Stimulated activated naive CD4-positive, alpha-beta T cell (primary cell): ENCODE measurements at places on chromosomes 3 and 15.

DNA sequence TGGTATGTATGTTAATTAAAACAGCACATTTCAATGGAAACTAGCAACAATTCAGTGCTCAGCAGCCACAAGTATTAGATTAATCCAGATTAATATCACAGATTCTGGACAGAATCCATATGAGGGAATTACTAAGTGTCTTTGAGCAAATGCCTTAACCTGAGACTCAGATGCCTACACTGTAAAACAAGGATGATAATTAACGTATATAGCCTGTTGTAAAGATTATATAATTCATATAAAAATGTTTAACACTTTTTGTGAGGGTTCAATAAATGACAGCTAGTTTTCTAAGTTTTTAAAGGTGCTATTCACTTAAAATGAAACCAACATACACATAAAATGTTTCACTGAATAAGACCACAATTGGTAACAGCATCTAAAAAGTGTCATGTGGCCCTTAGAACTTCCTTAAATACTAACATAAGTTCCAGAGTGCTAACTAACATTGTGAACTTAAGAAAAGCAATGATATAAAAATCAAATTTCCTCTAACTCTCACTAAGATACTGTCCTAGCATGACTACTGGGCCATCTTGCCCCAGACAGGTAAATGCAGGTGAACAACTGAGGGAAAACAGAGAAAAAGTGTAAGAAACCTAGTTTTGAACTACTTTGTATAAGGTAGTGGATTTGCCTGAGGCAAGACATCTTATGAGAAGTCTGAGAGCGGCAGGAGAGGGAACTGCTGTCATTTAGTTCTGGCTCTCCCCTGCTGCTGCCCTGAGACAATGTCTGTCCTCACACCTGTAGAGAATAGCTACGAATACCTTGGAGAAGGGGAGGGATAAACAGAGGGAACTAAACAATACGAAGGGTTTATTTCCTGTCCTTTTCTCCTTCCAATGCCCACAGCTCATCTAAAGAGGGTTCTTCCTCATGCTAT lies 151.3 kb downstream of the ADAM10 start:
- no peak for DNase-seq

- DNase-seq: no peak
Measured at GRCh38 chr3:100080573-100080972, 33.7 kb downstream of the FILIP1L start.

DNA sequence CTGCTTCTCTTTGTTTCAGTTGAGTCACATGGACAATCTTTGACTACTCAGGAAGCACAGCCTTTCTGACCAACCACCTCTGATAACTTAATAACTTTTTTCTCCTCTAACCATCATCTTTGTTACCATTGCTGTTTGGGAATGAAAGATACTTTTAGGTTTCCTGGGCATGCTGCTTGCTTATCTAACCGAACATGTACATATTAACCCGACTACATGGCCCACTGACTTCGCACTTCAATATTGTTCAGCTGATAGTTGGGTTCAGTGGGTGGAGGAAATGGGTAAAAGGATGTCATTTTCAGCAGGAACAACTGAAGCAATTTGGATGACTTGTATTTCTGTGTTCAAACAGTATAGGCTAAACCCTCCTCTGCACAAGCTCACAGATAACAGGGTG lies 214.3 kb downstream of the SQOR start:
- DNase-seq: no peak

DNA sequence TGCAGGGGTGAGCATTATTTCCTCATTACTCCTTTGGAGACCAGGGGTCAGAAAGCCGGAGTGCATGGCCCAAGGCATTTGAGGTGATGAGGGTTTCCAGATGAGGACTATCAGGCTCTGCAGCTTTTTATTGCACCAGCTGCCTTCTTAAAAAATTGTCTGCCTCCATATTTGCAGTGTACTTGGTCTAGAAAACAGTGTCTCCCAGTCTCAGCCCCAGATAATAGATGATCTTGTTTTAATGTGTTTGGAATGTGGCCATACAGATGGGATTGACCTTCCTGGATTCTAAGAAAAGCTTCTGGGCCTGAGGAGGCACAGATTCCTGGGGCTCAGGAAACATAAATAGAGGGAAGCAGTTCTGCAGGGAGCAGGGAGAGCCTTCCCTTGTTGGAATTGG lies 123.3 kb downstream of the GABRG3 start:
- no peak for DNase-seq

DNA sequence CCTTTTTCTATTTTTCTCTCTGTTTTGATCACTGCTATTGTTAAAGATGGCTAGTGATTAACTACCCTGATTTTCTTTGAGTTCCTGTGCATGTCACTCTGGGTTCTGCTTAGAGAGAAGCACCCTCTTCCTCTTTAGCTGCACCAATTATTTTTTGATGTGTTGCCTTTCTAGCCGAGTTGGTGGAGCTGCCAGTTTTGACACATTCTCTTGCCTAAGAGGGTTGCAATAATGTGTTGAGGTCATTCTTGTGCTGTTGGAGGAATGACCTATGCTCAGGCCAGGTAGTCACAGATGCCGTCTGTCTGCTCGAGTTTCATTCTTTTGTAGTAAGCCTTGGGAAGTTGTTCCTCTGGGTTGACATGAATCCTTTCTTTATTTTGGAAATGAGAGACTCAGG lies 84.6 kb upstream of the DPH6 start:
- DNase-seq: no peak

GRCh38 chr3:4478261-4478660 lies 11.2 kb upstream of the SUMF1 start:
- no peak for DNase-seq

DNA sequence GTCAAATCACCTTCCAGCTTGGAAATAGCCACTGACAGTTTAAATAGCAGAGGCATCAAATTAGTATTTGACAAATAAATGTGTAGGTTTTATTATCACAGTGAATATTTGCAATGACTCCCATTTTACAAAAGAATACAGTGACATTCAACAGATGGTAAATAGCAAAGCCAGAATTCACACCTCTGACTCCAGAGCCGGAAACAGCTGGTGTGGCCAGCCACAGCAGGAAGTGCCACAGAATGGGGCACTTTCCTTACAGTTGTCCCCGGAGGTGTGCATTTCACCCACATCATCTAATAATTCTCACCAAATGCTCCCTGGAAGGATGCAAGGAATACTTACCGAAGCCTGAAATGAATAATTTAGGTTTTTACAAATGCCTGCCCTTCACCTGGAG lies 295.7 kb upstream of the WNT5A start:
- no peak for DNase-seq

DNA sequence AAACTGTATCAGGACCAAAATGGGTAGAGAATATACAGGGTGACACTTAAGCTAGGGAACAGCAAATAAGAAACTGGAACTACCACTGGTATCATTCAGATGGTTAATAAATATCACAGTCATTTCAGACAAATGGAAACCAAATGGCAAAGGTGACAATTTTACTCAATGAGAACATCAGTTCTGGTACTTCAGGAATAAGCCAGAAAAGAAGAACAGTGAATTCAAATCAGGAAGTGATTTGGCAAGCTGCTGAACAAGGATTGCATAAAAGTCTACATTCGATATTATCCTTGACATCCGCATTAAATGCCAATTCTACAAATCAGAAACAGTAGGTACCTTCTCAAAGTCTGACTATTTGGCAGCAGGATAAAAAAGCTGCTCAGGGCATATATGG lies 23.5 kb upstream of the STIMATE start:
- no peak for DNase-seq

DNA sequence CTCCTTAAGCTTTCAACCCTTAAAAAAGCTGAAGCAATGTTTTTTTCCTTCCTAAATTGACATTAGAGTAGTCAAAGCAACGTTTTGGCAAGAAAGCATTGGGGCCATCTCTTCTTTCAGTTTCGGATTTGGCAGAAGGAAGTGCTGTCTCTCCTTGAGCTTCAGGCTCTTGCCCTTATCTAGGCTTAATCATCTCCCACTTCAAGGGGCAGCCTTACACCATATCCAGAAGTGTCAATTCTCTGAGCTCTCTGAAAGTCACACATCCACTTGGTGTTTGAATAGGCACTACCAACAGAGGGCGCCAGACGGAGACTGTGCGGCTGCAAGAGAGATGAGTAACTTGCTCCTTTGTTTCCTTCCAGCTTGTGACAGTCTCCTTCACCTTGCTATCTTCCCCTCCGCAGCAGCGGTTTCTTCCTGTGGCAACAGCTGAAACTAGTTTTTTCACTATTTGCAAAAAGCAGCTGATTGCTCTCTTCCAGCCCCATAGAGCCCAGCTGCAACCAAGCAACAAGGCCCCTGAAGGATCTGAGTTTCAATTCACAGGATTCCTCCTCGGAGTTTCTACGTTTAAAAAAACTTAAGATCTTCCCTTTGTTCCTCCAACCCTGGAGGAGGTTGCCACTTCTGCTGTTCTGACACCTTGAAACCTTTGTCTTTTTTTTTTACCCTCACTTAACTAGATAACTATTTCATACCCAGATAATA lies 147.0 kb upstream of the SLCO3A1 start:
- peak; percentile 64 for DNase-seq

- no peak for DNase-seq
Measured at GRCh38 chr15:98727115-98728040, 79.0 kb downstream of the IGF1R start.

- no peak for DNase-seq
Measured at GRCh38 chr3:143677430-143677829, 170.8 kb downstream of the SLC9A9 start.

GRCh38 chr15:100191161-100191560 lies 150.6 kb downstream of the ADAMTS17 start:
- DNase-seq: no peak

- DNase-seq: no peak
Measured at GRCh38 chr15:64132217-64132616, 19.3 kb upstream of the SNX22 start.

- DNase-seq: no peak
Measured at GRCh38 chr3:133747373-133747772, 1.2 kb downstream of the TF start.

DNA sequence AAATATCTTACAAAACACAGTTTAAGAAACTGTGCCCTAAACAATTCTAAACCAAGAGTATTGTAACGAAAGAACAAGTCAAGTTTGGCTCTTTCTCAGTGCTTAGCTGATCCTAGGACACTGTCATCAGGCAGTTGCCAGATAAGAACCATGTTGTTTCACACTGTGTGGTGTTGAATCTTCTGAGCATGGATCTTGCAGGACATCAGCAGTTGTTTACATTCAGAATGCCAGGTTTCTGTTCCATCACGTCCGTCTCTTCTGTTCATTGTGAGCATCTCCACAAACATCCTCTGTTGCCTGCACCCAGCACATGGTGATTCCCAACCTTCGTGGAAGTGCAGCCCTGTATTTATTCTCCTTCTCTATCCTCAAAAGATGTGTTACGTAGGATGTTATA lies 67.9 kb downstream of the DCUN1D1 start:
- DNase-seq: no peak

DNA sequence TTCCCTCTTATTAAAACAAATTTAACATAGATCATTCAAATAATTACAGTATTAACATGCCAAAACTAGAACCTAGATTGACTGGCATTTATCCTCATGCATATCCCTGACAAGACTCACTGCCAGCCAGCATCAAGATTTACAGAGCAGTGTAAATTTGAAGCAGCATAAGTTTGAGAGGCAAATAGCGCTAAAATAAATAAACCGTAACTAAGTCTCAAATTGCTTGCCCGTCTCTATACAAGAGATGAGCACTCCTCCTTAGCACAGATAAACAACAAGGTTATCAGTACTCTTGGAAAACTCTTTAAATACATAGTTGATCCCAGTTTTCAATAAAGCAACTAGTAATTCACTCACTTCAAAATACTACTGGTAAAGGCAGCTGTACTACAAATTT lies 29.6 kb downstream of the MSL2 start:
- no peak for DNase-seq

DNA sequence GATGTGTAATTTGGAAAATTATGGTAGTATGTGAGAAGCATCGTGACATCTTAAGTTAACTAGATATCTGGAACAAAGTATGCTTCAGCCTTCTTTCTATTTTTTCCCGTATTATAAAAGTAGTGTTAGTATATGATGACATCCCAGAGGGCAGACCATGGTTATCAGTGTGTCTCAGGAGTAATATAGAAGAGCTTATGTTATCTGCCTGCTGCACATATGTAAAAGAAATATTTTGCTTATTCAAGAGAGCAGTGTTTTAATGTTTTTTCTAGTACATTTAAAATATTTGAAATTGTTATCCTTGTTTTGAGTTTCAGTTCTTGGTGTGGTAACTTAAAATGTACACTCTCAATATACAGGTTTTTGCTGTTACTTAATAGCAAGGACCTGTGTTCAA lies 24.1 kb downstream of the PLCL2 start:
- no peak for DNase-seq

GRCh38 chr3:173663696-173664111 lies 266.2 kb downstream of the NLGN1 start:
- no peak for DNase-seq

GRCh38 chr3:195885036-195885891 lies 23.1 kb downstream of the TNK2 start:
- DNase-seq: no peak

DNA sequence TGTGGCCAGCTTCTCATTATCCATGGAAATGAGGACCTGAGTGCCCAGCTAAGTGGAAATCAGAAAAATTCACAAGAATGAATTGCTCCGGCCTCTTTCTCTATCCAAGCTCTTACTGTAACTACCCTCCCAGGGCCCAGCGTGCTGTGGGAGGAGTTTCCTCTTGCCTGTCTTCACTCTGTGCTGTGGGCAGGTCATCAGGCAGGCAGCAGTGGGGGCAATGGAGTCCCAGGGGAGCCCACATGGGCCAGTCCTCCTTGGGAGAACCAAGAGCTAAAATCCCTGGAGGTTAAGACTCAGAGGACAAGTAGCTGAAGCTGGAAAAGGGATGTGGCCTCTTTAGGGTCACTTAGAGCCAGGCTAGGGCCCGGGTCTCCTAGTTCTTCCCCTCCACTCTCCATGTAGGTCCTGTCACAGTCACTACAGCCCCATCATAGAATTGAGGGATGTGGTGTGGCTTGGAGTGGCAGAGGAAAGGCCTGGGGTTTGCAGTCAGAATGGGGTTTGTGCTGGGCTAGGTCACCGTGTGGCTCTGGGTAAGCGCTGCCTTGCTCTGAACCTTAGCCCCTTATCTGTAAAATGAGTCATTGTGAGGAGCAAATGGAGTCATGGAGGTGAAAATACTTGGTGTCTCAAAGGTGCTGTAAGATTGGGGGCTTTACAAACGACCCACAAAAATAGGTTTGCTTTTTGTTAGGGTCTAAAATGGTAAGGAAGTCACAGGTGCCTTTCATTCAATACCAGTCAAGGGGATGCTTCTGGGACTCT lies 3.7 kb downstream of the GASK1A start:
- DNase-seq: no peak

GRCh38 chr3:40550167-40550566 lies 25.4 kb downstream of the ZNF621 start:
- no peak for DNase-seq

GRCh38 chr3:195250473-195251251 lies 20.3 kb downstream of the XXYLT1 start:
- peak; percentile 5 for DNase-seq

- no peak for DNase-seq
Measured at GRCh38 chr3:89052386-89052785, 55.0 kb upstream of the EPHA3 start.

DNA sequence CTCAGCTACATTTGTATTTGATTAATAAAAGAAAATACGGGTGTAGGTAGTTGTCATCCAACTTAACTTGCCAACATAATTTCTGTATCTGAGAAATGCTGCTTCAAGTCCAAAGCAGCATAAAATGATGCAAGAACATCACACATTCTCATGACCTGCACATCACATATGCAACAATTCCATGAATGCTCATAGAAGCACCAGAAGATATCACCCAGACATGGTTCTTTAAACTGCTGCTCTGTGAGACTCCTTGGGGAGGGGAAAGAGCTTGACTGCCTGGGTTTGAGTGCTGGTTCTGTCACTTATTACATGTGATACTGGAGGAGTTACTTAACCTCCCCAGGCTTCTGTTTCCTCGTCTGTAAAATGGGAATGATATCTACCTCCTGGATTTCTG lies 39.4 kb downstream of the CHST14 start:
- no peak for DNase-seq
